Subcutaneous preadipocyte (primary cell): ENCODE measurements at places on chromosomes 2 and 18. TPM values are rescaled to one million over a fixed set of nuclear protein-coding genes. Genes with fewer than 3 reads are reported as not detected.

GCA gene
- 1.8 and 3.3 TPM in 2 replicates for total RNA-seq

LIMS2 gene
- 0.37 and 0.78 TPM in 2 replicates for total RNA-seq

PTPN18 gene
- total RNA-seq, result 29.0 and 33.6 TPM in 2 replicates

TEX44 gene
- not detected in 2 replicates for total RNA-seq

MAP2 gene
- 0.37 and 0.78 TPM in 2 replicates for total RNA-seq

CAPN10 gene
- 15.8 and 24.2 TPM in 2 replicates for total RNA-seq

PASK gene
- 2.9 and 8.6 TPM in 2 replicates for total RNA-seq

PTPRN gene
- 0.98 and 1.5 TPM in 2 replicates for total RNA-seq

CBLN2 gene
- not detected in 2 replicates for total RNA-seq

CCDC178 gene
- not detected in 2 replicates for total RNA-seq

ACTG2 gene
- total RNA-seq, result 0.73 TPM in 1 of 2 replicates, not detected in the other

SCN9A gene
- total RNA-seq, result 0.37 and 0.78 TPM in 2 replicates

UGT1A7 gene
- total RNA-seq, result not detected in 2 replicates

ARHGAP15 gene
- total RNA-seq, result not detected in 2 replicates

SERPINB5 gene
- not detected in 2 replicates for total RNA-seq

COLEC11 gene
- total RNA-seq, result 0.37 and 0.59 TPM in 2 replicates

KCNIP3 gene
- total RNA-seq, result 2.9 and 3.1 TPM in 2 replicates

RMND5A gene
- 11.4 and 16.6 TPM in 2 replicates for total RNA-seq

INHBB gene
- 0.20 and 1.1 TPM in 2 replicates for total RNA-seq

TNFAIP6 gene
- 22.3 and 23.5 TPM in 2 replicates for total RNA-seq

KIAA2012 gene
- not detected in 2 replicates for total RNA-seq

UGT1A3 gene
- not detected in 2 replicates for total RNA-seq
